ENCODE measurements at places on chromosomes 16 and 17.
A peak's percentile ranks its signal among the peaks of the same experiment; 100 is the strongest.

DNA sequence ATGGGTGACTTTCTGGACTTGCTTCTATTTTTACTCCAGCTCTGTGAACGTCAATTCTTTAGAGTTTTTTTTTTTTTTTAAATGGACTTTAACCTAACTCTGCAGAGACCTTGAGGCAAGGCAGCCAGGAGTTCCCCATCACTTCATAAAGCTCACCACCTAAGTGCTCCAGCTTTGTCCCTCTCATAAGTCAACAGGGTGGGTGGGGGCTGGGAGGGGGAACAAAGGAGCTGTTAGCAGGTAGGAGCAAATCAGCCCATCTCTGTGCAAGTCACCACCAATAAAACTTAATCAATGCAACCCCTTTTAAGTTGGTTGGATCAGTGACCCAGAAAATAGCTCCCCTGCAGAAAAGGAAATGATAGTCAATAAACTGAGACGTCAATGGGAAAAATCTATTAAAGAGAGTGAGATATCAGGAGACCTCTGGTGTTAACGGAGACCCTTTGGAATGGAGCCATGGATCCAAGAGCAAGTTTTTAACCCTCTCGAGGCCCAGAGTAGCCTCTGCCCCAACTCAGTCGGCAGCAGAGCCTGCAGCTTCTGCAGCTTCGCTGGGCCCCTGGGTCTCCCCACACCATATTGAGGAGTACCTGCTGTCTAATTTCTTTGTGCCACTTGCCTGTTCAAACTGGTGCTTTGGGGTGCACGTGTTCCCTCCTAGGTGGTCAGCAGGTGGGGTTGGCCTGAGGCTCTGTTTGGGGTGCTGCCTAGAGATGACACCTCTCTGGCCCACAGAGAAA is 27.6 kb upstream of the ETV4 start:
- no peak overlapping the region for H3K4me3 ChIP-seq
- H3K27ac ChIP-seq: no peak overlapping the region
- H3K27me3 ChIP-seq: peaks cover 6% of the 10 kb centered on the region
- no peak for ATAC-seq

GRCh38 chr17:7894866-7895265 is 6.3 kb downstream of the CHD3 start:
- no peaks in the 10 kb centered on the region for H3K27me3 ChIP-seq
- peaks cover 13% of the 10 kb centered on the region for H3K4me1 ChIP-seq
- no peak overlapping the region for H3K4me3 ChIP-seq
- H3K36me3 ChIP-seq: no peaks in the 10 kb centered on the region
- no peak for ATAC-seq
- H3K27ac ChIP-seq: no peak overlapping the region

DNA sequence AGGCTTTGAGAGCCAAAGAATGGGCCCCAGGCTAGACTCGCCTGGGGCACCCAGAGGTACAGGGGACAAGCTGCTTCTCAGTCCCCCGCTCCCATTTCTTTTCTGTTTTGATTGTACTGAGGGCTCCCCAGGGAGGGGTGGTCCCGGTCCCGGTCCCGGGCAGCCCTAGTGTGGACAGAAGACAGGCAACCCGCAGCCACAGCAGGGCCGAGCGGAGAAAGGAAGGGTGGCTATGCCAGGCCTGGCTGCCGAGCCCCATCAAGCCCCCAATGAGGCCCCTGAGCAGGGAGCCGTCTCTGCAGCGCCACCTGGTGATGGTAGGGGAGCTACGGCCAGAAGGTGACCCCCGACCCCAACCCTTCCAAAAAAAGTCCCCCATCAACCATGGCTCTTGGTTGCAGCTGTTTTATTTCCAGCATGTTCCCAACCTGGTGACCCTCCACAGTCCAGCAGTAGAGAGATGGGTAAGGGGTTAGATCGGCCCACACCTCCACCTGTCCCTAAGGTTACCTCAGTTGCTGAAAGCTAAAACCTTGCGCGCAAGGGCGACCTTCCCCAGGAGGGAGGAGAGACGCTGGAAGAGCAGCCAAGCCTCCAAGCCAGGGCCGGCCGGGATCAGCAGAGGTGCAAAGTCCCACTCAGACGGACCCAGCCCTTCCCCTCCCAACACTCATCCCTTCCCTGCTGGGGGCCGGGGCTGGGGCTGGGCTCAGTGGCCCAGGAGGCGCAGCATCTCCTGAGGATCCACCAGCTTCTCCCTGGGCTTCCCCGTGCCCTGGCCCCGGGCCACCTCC is 2.6 kb upstream of the GRIN2C start:
- peaks cover 40% of the 10 kb centered on the region for H3K4me1 ChIP-seq
- H3K27ac ChIP-seq: no peak overlapping the region
- peak overlapping the region; percentile 41 for H3K4me3 ChIP-seq
- no peaks in the 10 kb centered on the region for H3K36me3 ChIP-seq
- peak; percentile 52 for ATAC-seq

GRCh38 chr17:51672065-51672464 is 411.7 kb downstream of the UTP18 start:
- ATAC-seq: no peak
- no peaks in the 10 kb centered on the region for H3K36me3 ChIP-seq
- no peak overlapping the region for H3K27ac ChIP-seq
- no peak overlapping the region for H3K4me3 ChIP-seq

DNA sequence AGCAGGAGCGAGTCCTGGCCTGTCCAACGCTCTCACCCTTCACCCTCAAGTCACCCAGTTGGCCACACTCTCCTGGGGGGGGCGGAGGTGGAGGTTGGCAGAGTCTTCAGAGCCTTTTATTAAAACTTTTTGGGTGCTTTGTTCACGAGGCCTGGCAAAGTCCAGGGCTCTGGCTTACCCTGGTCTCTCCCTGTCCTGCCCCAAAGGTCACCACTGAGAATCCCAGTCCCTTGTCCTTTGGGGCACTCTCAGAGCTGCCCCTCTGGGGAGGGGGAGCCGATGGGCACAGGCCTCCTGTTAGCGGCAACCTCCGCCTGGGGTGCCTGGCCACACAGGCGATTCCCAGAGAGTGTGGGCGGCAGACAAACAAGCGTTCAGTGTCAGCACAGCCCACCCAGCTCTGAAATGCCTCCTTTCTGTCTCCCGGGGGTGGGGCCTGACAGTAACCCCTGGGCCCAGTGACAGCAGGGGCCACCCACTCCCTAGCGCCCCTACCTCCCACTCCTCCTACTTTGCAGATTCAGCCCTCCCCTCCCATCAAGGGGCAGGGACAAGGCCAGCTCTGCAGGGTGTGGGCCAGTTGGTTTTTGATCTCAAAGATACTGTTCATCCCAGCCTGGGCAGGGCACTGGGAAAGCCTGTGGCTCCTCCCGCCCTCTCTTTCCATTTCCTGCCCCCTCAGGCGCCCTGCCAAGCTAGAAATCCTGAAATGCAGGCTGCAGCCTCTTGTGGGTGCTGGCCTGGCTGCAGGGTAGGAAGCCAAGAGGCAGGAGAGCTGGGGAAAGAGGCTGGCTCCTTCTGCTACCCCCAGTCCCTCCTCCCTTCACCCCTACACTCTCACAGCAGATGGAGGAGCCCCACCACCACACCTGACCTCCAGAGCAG is 36.6 kb upstream of the EMP2 start:
- ATAC-seq: peak; percentile 63
- H3K27ac ChIP-seq: peak overlapping the region; percentile 43
- no peaks in the 10 kb centered on the region for H3K36me3 ChIP-seq
- H3K4me3 ChIP-seq: no peak overlapping the region
- no peaks in the 10 kb centered on the region for H3K4me1 ChIP-seq
- peaks cover 14% of the 10 kb centered on the region for H3K27me3 ChIP-seq

DNA sequence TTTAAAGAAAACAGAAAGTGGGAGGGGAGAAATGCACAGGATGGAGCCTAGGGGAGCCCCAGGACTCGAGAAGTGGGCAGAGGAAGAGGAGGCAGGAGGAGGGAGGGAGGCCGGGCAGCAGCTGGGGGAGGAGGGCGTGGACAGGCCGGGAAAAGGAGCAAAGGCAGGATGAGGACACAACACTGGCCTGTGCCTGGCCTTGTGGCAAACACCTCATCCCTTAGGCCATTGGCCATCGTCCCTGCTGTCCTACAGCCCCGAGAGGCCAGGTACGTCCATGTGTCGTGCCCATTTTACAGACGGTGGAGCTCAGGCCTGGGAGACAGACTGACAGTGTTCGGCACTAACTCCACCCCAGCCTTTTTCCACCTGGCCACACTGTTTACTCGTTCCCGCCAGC is 15.9 kb downstream of the JPH3 start:
- H3K27me3 ChIP-seq: peaks cover 56% of the 10 kb centered on the region
- ATAC-seq: no peak
- H3K4me1 ChIP-seq: no peaks in the 10 kb centered on the region
- H3K27ac ChIP-seq: no peak overlapping the region
- H3K4me3 ChIP-seq: no peak overlapping the region

DNA sequence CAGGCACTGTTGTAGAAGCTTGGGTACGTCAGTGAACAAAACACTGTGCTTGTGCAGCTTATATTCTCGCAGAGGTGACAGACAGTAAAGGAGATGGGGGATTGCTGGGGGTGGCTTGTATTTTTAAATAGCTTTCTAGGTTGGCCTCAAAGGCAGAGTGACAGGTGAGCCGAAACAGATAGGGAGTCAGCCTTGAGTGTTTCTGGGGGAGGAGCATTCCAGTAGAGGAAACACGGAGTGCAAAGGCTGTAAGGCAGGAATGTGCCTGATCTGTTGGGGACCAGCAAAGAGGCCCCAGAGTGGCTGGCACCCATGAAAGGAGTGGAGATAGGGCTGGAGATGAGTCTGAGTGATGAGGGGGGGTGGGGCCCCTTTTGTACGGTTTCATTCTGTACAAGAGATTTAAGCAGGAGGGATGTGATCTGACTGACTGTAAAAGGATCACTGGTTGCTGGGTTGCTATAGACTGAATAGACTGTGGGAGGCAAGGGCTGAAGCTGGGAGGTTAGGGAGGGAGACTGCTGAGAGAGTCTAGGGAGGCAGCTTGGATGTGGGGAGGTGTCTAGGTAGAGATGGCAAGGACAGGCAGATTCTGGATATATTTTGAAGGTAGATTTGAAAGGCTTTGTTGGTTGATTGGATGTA is 15.2 kb downstream of the NUP93 start:
- no peak for ATAC-seq
- no peak overlapping the region for H3K27ac ChIP-seq
- H3K4me3 ChIP-seq: no peak overlapping the region
- H3K4me1 ChIP-seq: peaks cover 83% of the 10 kb centered on the region

GRCh38 chr16:47778106-47778801 is 317.1 kb downstream of the PHKB start:
- no peak for ATAC-seq
- no peaks in the 10 kb centered on the region for H3K36me3 ChIP-seq
- no peaks in the 10 kb centered on the region for H3K27me3 ChIP-seq
- H3K4me1 ChIP-seq: no peaks in the 10 kb centered on the region
- no peak overlapping the region for H3K27ac ChIP-seq
- no peak overlapping the region for H3K4me3 ChIP-seq

GRCh38 chr17:58338841-58339754 is 10.5 kb upstream of the TSPOAP1 start:
- H3K27me3 ChIP-seq: peaks cover 8% of the 10 kb centered on the region
- H3K27ac ChIP-seq: peak overlapping the region; percentile 80
- peak overlapping the region; percentile 25 for H3K4me3 ChIP-seq
- peaks cover 10% of the 10 kb centered on the region for H3K36me3 ChIP-seq

- H3K27ac ChIP-seq: no peak overlapping the region
- peak overlapping the region; percentile 15 for H3K4me3 ChIP-seq
- peaks cover 37% of the 10 kb centered on the region for H3K27me3 ChIP-seq
- no peaks in the 10 kb centered on the region for H3K36me3 ChIP-seq
- H3K4me1 ChIP-seq: no peaks in the 10 kb centered on the region
Observed at GRCh38 chr16:73891129-73891542, 405.5 kb upstream of the PSMD7 start.

DNA sequence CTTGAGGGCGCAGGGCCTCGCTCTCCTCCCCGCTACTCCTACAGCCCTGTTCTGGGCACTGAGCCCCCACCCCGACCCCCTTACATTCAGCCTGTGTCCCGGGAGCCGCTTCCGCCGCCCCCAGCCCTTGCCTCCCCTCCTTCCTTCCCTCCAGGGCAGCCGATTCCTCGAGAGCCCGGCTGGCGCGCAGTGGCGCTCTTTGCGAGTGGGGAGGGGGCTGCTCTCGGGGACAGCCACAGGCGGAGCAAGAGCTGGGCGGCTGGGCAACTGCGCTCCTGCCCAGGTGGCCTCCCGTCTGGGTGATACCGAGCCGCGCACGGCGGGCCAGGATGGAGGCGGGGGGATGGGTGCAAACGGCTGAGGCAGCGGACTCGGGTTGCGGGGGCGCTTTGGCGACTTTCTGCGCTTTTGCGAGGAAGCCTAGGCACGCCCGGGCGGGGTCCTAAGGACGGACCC is 1.2 kb downstream of the MMP15 start:
- no peaks in the 10 kb centered on the region for H3K27me3 ChIP-seq
- peak overlapping the region; percentile 84 for H3K4me3 ChIP-seq
- H3K36me3 ChIP-seq: no peaks in the 10 kb centered on the region
- H3K27ac ChIP-seq: peak overlapping the region; percentile 83
- peaks cover 92% of the 10 kb centered on the region for H3K4me1 ChIP-seq

GRCh38 chr16:49699841-49700175 is 156.1 kb downstream of the ZNF423 start:
- no peaks in the 10 kb centered on the region for H3K36me3 ChIP-seq
- peaks cover 33% of the 10 kb centered on the region for H3K4me1 ChIP-seq
- ATAC-seq: no peak
- no peak overlapping the region for H3K27ac ChIP-seq
- no peaks in the 10 kb centered on the region for H3K27me3 ChIP-seq

GRCh38 chr16:60027351-60027750 is 1293.2 kb upstream of the GOT2 start:
- no peak overlapping the region for H3K4me3 ChIP-seq
- no peak for ATAC-seq
- no peaks in the 10 kb centered on the region for H3K4me1 ChIP-seq
- H3K27ac ChIP-seq: no peak overlapping the region

DNA sequence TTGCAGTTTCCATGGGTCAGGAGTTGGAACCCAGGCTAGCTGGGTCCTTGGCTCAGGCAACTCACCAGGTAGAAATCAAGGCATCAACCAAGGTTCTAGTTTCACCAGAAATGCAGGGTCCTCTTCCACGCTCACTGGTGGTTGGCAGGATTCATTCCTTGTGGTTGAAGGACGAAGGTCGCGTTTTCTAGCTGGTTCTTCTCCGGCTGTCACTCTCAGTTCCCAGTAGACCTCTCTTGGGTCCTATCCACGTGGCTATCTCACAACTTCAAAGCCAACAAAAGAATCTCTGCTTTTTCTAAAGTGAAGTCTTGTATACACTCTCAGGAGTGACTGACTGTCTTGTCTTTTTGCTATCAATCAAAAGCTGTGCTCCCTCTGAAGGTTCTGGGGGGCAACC is 146.3 kb upstream of the NOL11 start:
- H3K27me3 ChIP-seq: no peaks in the 10 kb centered on the region
- H3K27ac ChIP-seq: no peak overlapping the region
- H3K36me3 ChIP-seq: peaks cover 8% of the 10 kb centered on the region
- no peak for ATAC-seq
- no peaks in the 10 kb centered on the region for H3K4me1 ChIP-seq
- no peak overlapping the region for H3K4me3 ChIP-seq

DNA sequence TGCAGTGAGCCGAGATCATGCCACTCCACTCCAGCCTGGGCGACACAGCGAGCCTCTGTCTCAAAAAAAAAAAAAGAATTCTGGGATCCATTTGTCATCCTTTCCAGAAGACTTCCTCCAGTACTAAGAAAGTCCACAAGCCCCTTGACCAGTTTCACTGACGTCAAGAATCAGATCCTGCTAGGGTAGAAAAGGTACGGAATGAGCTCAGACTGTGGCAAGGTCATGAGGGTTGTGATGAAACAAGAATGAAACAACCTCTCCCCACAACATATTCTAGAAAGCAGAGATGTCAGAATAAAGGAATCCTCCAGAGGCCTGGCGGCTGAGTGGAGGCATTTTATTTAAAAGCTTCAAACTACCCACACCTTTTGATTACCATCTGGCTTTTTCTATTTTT is 29.9 kb downstream of the TRAF4 start:
- H3K27me3 ChIP-seq: no peaks in the 10 kb centered on the region
- ATAC-seq: no peak
- no peak overlapping the region for H3K4me3 ChIP-seq
- H3K36me3 ChIP-seq: no peaks in the 10 kb centered on the region
- no peak overlapping the region for H3K27ac ChIP-seq
- no peaks in the 10 kb centered on the region for H3K4me1 ChIP-seq
